Endothelial cell of umbilical vein (primary cell): ENCODE measurements at places on chromosomes 12 and 14. TPM values are rescaled to one million over a fixed set of nuclear protein-coding genes. Genes with fewer than 3 reads are reported as not detected.

Gene RHEBL1
- total RNA-seq: 2.3 and 2.6 TPM in 2 replicates

Gene ZFHX2
- 2.0 and 2.3 TPM in 2 replicates for total RNA-seq

Gene RNF212B
- total RNA-seq: not detected in 2 replicates

Gene MANSC4
- total RNA-seq: 0.65 TPM in 1 of 2 replicates, not detected in the other

Gene SCN8A
- total RNA-seq: 20.2 and 20.4 TPM in 2 replicates

Gene SOAT2
- not detected in 2 replicates for total RNA-seq

Gene STAC3
- total RNA-seq: 0.55 and 1.0 TPM in 2 replicates

Gene FBRSL1
- total RNA-seq: 75.5 and 79.8 TPM in 2 replicates

Gene CLEC2A
- total RNA-seq: not detected in 2 replicates

Gene NOS1
- not detected in 2 replicates for total RNA-seq

Gene WSB2
- total RNA-seq: 73.6 and 85.3 TPM in 2 replicates

Gene RPL10L
- not detected in 2 replicates for total RNA-seq

Gene ART4
- total RNA-seq: 7.8 and 12.5 TPM in 2 replicates

Gene SERPINA12
- not detected in 2 replicates for total RNA-seq

Gene AVPR1A
- total RNA-seq: not detected in 2 replicates

Gene CBX5
- 111 TPM in 2 replicates for total RNA-seq

Gene GPR84
- total RNA-seq: not detected in 2 replicates

Gene FAM90A1
- not detected in 2 replicates for total RNA-seq

Gene EPYC
- total RNA-seq: not detected in 2 replicates

Gene TAS2R7
- not detected in 2 replicates for total RNA-seq

Gene RBP5
- total RNA-seq: not detected in 2 replicates

Gene FAM186B
- total RNA-seq: 0.21 and 0.33 TPM in 2 replicates
